ENCODE measurements at places on chromosomes 6 and 20.

GRCh38 chr20:3764659-3765058 is 2.9 kb downstream of the ADISSP start:
- DNase-seq = no peak

DNA sequence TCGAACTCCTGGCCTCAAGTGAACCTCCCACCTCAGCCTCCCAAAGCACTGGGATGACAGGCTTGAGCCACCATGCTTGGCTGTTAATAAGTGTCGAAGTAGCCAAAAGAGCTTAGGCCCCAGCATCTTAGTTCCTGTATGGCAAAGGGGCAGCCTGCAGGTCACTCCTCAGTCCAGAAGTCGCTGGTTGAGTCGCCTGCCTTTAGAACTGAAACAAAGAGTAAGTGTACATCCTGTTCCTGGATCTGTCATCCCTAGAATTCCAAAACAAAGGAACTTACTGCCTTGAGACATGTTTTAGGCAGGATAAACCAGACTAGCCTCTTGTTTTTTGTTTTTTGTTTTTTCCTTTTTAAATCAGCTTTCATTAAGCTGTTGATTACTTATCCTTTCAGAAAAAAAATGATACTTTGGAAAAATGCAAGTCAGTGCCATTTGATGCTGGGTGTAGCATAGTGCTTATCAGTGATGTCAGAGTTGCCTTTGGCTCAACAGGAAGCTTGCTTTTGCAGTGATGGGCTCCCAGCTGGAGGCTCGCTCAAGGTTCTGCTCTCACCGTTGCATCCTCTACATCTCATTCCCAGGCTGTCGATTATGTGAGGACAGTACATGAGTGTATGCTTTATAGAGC is 9.0 kb downstream of the ACTR5 start:
- DNase-seq = no peak

DNA sequence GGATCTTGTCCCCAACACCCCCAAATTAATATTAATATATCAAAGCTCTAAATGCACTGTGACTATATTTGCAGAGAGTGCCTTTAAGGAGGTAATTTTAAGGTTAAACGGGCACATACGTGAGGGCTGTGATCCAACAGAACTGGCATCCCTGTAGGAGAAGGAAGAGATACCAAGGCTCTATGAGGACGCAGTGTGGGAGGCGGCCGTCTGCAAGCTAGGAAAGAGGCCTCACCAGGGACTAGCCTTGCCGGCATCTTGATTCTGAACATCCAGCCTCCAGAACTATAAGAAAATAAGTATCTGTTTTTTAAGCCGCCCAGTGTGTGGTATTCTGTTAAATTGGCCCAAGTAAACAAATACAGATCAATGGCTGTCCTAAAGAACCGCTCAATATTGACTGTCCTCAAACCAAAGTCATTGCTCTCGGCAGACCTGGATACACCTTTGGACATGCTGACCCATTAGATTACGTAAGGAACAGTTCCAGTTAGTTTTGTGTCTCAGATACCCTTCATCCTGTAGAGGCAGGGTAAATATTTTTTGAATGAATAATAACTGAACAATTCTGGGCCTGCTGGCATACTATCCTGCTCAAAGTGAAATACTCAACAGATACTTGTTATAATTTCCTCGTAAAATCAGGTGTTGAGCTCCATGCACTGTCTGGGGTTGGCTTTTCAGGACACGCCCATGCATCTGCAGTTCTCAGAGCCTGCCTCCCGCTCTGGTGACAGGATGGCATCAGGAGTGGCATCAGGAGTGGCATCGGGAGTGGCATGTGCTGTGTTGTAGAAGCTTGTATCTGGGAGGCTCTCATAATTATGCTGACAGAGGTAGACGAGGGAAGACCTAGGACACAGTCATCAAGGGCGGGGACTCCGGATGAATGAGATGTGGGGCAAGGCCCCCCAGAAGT is 6.3 kb downstream of the PRR18 start:
- no peak for DNase-seq

GRCh38 chr20:57040466-57040865 is 226.0 kb downstream of the BMP7 start:
- no peak for DNase-seq

Data from stimulated activated CD4-positive, alpha-beta T cell treated with anti-CD3 and anti-CD28 coated beads, Interleukin-12 subunit alpha, Interleukin-12 subunit beta, amount 100 ng/mL, for 48 hours (primary cell).